Suppressor macrophage treated with lipopolysaccharide for 4 hours (primary cell): ENCODE measurements at places on chromosomes 13 and 19.

GRCh38 chr13:51416107-51416506 lies 36.7 kb downstream of the INTS6 start:
- DNase-seq: peak; percentile 12

DNA sequence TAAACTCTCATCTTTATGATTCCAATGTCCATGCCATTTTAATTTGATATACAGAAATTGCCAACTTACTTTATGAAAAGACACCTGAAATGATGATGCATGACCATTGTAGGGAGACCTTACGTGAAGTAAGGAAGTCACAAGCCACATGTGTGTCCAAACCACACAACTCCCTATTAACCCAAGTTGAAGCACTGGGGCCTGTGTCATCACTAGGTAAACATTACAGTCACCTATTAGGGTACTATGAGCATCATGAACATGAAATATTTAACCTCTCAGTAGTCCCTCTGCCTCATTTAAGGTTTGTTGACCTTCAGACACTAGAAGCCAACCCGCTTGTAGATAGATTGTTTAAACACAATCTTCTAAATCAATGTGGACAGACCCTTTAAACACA lies 576.9 kb downstream of the IRS2 start:
- DNase-seq: no peak

- DNase-seq: no peak
Observed at GRCh38 chr19:52094526-52095130, 937 bp downstream of the ZNF841 start.

DNA sequence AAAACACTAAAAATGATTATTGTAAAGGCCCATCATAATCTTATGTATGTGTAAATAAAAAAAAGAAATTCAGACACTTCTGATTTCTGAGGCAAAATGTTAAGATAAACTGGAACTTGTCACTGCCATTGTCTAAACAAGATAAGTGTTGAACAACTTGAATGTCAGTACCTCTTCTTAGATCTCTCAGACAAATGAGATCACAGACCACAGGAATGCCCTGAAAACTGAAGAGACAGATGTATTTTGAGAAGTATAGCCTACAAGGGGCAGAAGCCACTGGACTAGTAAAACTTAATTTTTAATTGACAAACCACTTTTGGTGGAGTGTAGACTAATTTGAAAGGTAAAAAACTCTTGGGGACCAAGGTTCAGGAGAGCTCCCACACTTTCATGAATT lies 375.5 kb upstream of the SLITRK5 start:
- DNase-seq: no peak

DNA sequence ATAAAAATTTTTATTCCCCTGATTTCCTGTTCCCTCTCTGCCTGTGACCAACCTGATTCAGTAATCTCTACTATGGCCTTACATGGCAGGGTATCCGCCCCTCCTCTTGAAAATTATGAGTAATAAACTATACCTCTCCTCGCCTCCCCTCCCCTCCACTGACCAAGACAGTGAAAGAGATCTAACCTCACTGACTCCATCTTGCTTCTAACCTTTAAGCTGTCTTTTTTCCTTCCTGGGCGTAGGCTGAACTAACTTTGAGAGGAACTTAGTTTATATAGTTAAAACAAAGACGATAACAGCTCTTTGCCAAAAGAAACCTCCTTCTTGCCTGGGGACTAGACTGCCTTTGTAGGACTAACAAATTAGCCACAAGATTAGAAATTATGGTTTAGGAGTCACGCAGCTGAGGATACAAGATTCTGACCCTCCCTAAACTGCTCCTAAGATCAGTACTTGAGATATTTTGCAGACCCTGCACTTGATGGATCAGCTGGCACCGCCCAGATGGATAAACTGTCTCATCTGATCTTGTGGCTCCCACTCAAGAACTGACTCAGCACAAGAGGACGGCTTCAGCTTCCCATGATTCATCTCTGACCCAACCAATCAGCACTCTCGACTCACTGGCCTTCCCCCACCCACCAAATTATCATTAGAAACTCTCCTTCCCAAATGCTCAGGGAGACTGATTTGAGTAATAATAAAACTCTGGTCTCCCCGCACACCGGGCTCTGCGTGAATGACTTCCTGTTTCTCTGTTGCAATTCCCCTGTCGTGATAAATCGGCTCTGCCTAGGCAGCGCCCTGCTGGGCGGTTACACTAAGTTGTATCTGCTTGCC lies 187.1 kb downstream of the TDRD3 start:
- no peak for DNase-seq

- DNase-seq: no peak
Observed at GRCh38 chr19:41111750-41112295, 2.4 kb upstream of the CYP2F1 start.

DNA sequence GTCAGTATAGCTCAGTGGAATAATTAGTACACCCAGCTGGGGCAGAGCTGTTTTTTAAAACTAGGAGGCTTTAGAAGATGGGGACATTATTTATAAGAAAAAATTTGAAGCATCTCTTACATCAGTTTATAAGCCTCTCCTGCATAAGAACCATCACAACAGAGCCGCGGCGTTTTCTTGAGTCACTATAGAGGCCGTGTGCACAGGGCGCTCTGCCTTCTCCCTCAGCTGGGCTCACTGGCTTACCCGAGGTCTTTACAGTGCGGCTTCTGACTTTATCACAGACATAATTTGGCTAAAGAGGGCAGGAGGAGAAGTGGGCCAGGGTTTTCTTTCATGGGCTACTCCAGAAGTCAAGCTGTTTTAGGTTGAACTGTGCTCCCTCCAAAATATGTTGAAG lies 135.5 kb upstream of the RNF113B start:
- no peak for DNase-seq

- no peak for DNase-seq
Observed at GRCh38 chr19:10285393-10285792, 1.4 kb upstream of the ICAM4 start.

- no peak for DNase-seq
Observed at GRCh38 chr13:31957772-31958171, 73.8 kb upstream of the FRY start.

- DNase-seq: no peak
Observed at GRCh38 chr19:3065675-3066357, 3.5 kb upstream of the TLE5 start.

- DNase-seq: no peak
Observed at GRCh38 chr13:94263038-94263437, 216.4 kb downstream of the DCT start.

GRCh38 chr19:34493649-34494044 lies 12.1 kb downstream of the WTIP start:
- DNase-seq: no peak

GRCh38 chr13:28271056-28271840 lies 132.9 kb downstream of the PAN3 start:
- peak; percentile 22 for DNase-seq

DNA sequence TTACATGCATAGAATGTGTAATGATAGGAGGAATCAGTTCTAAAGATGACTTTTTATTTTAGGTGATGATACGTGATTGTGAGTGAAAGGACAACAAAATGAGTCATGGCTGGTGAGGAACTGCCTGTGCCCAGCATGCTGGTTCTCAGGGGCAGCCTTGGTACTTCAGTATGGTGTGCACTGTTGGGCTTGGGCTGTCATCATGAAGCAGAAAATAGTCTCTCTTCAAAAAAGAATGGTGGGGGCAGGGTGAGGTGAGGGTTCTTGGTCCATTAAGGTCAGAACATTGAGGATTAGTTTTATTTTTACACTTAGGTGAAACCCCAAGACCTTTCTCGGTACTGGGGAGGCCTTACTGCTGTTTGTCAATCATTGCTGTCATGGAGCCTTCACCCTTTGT lies 309.5 kb downstream of the MTUS2 start:
- no peak for DNase-seq

GRCh38 chr13:29465741-29466293 lies 129.7 kb downstream of the SLC7A1 start:
- no peak for DNase-seq

- DNase-seq: no peak
Observed at GRCh38 chr13:98626298-98626935, 49.5 kb upstream of the STK24 start.

DNA sequence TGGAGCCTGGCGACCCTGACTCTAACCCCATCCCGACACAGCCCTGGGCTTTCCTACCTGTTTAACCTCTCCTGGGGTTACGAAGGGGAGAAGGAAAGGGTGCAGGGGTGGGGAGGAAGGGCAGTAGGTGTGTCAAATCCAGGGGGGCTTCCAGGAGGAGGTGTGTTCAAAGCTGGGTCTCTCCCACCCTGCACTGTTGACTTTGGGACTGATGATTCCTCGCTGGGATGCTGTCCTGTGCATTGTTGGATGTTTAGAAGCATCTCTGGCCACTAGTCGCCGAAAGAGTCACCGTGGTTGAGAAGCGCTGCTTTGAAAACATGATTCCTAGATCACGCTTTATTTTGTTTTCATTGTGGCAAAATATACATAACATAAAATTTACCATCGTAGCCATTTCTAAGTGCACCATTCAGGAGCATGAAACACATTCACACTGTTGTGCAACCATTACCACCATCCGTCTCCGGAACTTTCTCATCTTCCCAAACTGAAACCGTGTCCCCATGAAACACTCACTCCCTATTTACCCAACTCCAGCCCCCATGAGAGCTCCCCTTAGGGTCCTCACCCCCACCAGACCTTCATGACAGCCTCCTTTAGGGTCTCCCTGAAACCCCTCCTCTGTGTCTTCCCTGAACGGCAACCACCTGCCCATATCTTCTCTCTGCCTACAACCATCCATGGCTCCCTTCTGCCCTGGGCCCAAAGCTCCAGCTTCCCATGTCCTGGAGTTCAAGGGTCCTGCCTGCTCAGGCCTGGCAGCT lies 4.4 kb upstream of the FCER2 start:
- DNase-seq: peak; percentile 72

GRCh38 chr19:58056861-58057260 lies 2.2 kb upstream of the ZNF135 start:
- DNase-seq: no peak

GRCh38 chr13:48561466-48562235 lies 28.8 kb upstream of the RCBTB2 start:
- DNase-seq: peak; percentile 73

- DNase-seq: no peak
Observed at GRCh38 chr19:24040621-24041020, 46.4 kb upstream of the ZNF254 start.

GRCh38 chr13:110910013-110910890 lies 4.6 kb downstream of the ANKRD10 start:
- DNase-seq: no peak

GRCh38 chr19:2699413-2700140 lies 2.9 kb downstream of the GNG7 start:
- DNase-seq: no peak

- no peak for DNase-seq
Observed at GRCh38 chr19:17658666-17659065, 29.5 kb downstream of the UNC13A start.

DNA sequence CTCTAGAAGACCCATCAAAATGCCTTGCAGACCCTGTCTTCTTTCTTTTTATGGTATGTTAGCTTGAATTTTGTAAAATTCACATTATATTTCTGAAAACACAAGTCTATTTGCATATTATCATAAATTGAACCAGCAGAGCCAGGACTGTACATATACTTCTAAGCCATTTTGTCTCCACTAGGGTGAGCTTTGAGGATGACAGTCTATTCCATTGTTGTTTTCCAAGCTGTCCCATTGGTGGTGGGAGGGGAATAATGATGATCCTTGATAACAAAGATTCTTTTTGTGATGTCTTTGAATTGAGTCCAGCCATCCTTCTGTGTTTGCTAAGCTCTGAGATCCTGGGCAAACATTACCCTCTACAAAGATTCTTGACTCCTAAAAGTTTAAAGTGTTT lies 359.3 kb upstream of the PCDH20 start:
- DNase-seq: no peak
